ENCODE measurements at places on chromosomes 11 and 22. TPM values are rescaled to one million over a fixed set of nuclear protein-coding genes. Genes with fewer than 3 reads are reported as not detected.

Gene OR5P2
- not detected for total RNA-seq

Gene OR51E2
- not detected for total RNA-seq

Gene KDM4D
- 1.2 TPM for total RNA-seq

Gene POU2AF2
- total RNA-seq: not detected

Gene INS
- not detected for total RNA-seq

Gene IFT27
- total RNA-seq: 9.2 TPM

Gene PLAAT3
- 57.9 TPM for total RNA-seq

Gene OR4A16
- not detected for total RNA-seq

Gene PDE2A
- total RNA-seq: 1.4 TPM

Gene KLHL35
- total RNA-seq: 51.4 TPM

Gene OR5A1
- total RNA-seq: not detected

Gene BEST1
- total RNA-seq: 6.7 TPM

Gene BRSK2
- total RNA-seq: 32.8 TPM
